ENCODE measurements at places on chromosomes 7 and 10.

- no peak for DNase-seq
Observed at GRCh38 chr7:138276891-138277290, 183.2 kb upstream of the TRIM24 start.

GRCh38 chr7:159310457-159311171 lies 165.9 kb upstream of the VIPR2 start:
- DNase-seq = no peak

GRCh38 chr10:72079356-72079755 lies 9.0 kb downstream of the SPOCK2 start:
- peak; percentile 79 for DNase-seq

- DNase-seq = no peak
Observed at GRCh38 chr10:59945590-59945989, 39.2 kb upstream of the CCDC6 start.

- DNase-seq = no peak
Observed at GRCh38 chr7:76165973-76166403, 35.7 kb upstream of the SRRM3 start.

GRCh38 chr7:16773326-16773725 lies 19.8 kb downstream of the TSPAN13 start:
- no peak for DNase-seq

DNA sequence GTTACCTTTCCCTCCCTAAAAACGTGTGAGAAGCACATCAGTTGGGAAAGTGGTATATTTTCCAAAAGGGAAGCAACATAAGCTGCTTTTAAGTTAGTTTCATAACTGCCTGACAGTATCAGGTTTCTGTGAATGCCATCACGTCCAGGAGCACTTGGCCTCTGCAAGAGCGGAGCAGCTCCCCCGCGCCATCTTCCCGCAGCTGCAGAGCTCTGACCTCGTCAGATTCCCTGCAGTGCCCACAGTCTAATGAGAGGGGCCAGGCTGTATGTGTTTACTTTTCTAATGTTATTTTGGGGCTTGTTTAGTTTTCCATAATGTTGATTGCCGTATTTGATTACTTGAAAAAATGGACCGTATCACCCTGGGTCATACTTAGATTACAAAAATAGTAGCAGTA lies 74.2 kb downstream of the MGMT start:
- no peak for DNase-seq

- DNase-seq = peak; percentile 79
Observed at GRCh38 chr10:11164803-11165590, 147.3 kb downstream of the CELF2 start.

GRCh38 chr7:95927756-95928155 lies 155.4 kb downstream of the DYNC1I1 start:
- no peak for DNase-seq

DNA sequence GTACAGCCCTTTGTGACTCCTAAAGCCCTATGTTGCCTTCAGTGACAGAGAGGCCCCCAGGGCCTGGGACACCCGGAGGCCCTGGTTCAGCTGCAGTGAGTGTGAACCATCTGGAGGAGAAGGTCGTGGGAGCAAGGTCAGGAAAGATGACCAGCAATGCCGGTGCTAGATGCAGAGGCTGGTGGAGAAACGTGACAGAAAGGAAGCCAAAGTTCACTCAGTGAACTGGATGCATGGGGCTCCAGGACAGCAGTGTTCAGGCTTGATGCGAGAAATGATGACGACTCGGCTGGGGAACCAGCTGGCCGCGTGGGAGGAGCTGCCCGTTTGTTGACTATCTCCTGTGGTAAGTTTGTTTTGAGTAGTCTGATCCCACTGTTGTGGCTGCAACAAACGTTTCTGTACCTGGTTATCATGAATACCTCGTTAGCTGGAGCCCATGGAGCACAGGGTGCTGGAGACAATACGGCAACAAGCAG lies 54.1 kb upstream of the MKRN1 start:
- DNase-seq = no peak

DNA sequence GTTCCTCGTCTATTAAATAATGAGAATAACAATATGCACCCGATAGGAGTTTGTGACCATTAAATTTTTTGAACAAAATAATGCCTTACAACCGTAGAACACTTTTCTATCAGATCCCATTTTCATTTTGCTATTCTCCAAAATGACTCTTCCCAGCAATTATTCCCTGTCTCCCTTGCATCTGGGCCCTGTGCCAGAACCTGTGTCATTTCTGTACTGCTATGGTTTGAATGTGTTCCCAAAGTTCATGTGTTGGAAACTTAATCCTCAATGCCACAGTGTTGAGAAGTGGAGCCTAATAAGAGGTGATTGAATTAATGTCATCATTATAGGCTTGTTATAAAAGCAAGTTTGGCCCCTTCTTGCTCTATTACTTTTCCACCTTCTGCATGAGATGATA lies 33.2 kb upstream of the SMNDC1 start:
- no peak for DNase-seq

Measured in stimulated activated naive CD8-positive, alpha-beta T cell treated with anti-CD3 and anti-CD28 coated beads, Interleukin-15, Interleukin-2, amounts not matched to agents 100 U/mL and 50 U/mL, for 24 hours (primary cell).